ENCODE measurements at places on chromosomes 4 and X.

GRCh38 chr4:22850055-22850454 lies 157.3 kb downstream of the GBA3 start:
- DNase-seq = no peak

GRCh38 chrX:154366666-154367055 lies 7.8 kb downstream of the FLNA start:
- DNase-seq = peak; percentile 50

DNA sequence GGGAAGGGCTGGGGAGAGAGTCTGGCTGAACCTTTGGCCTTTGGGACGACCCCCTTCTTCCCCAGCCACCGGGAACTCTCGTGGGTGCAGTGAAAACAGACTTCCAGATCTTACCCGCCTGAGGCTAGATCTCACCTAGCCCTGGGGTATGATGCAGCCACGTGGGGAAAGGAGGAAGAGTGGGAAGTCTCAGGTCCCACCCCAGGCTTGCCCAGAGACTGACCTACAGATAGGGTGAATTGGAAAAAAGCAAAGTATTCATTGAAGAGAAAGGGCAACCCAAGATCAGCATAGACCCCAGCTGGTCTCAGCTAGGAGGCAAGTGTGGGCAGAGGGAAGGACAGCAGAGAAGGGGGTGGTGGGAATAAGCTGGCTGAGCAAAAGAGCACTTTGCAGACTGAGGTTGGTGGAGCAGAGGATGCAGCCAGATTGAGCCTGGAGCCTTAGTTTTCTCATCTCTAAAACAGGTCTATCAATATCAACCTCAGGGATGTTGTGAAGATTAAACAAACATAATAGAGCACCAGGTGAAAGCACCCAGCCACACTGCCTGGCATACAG lies 4.2 kb upstream of the EFNB1 start:
- DNase-seq = no peak

DNA sequence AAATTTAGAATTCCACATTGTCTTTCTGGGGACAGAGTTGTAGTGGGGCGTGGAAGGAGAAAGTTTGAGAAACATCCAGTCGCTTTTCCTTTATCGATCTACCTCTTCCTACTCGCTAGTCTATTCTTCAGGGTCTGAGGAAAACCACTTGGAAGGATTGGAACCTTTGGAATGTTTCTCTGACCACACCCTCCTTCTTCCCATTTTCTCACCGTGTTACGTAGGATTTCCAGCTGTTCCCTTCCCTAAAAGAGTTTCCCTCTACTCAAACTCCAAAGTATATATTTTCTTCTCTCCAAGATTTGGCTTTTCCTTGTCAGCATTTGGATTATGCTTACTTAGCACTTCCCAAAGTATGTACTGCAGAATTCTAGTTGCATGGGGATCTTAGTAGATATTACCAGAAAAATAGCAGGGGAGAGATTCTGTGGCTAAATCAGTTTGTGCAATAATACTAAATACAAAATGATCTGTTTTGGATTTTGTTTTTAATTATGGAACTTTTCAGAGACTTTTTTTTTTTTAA lies 4.9 kb downstream of the ENPEP start:
- no peak for DNase-seq

GRCh38 chr4:170716868-170717267 lies 627.1 kb upstream of the AADAT start:
- no peak for DNase-seq

DNA sequence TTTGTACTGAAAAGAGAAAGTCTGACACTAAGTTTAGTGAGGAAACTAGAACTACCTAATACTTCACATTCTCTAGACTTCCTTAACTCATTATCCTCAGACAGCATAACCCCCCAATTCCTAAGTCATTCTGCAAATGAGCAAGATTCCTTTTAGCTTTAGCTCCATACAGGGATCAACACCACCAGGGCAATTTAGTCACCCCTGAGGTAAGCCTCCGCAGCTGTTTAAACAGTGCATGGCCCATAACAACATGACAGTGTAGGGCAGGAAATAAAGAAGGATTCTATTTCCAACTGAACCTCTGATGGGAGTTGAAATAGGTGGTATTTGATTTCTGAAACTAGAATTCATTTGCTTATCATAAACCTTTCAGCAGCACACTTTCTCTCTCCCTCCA lies 112.8 kb upstream of the DKK2 start:
- no peak for DNase-seq

GRCh38 chr4:36317721-36318120 lies 36.3 kb downstream of the DTHD1 start:
- DNase-seq = no peak

DNA sequence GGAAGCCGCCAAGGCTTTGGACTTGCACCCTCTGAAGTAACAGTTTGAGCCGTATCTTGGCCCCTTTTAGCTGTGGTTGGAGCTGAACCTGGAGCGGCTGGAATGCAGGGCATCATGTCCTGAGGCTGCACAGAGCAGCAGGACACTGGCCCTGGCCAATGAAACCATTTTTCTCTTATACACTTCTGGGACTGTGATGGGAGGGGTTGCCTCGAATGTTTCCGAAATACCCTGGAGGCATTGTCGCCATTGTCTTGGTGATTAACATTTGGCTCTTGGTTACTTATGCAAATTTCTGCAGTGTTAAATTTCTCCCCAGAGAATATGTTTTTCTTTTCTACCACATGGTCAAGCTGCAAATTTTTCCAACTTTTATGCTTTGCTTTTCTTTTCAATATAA lies 137.2 kb downstream of the MAGEC1 start:
- DNase-seq = no peak

DNA sequence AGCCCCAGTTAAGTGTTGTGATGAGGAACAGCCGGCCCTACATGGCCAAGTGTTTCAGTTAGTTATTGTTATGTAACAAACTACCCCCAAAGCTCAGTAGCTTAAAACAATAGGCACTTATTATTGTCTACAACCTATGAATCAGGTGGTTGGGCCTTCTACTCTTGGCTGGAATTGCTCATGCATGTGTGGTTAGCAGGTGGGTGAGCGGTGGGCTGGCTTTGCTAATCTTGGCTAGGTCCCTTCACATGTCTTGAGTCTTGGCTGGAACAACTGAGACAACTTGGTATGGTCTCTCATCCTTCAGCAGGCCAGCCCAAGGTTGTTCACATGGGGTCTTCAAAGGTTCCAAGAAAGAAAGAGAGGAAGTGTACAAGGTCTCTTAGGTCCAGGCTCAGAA lies 54.5 kb upstream of the CHRNA9 start:
- DNase-seq = no peak

DNA sequence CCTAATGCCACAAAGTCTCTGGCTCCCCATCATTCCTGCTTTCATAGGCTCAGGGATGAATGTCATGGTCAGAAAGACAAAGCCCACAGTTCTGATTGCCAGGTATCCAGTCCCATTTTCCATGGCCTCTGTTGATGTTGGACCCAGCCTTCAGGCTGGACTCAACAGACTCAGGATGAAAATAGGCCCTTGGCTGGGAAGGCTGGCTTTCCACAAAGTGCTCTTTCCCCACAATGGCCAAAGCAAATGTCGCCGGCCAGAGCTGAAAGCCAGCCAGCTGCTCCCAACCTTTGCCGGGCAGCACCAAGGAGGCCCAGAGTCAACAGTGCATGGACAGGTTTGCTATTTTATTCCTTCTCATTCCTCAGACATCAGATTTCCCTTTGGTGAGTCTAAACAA lies 430.1 kb upstream of the FGF16 start:
- DNase-seq = no peak

DNA sequence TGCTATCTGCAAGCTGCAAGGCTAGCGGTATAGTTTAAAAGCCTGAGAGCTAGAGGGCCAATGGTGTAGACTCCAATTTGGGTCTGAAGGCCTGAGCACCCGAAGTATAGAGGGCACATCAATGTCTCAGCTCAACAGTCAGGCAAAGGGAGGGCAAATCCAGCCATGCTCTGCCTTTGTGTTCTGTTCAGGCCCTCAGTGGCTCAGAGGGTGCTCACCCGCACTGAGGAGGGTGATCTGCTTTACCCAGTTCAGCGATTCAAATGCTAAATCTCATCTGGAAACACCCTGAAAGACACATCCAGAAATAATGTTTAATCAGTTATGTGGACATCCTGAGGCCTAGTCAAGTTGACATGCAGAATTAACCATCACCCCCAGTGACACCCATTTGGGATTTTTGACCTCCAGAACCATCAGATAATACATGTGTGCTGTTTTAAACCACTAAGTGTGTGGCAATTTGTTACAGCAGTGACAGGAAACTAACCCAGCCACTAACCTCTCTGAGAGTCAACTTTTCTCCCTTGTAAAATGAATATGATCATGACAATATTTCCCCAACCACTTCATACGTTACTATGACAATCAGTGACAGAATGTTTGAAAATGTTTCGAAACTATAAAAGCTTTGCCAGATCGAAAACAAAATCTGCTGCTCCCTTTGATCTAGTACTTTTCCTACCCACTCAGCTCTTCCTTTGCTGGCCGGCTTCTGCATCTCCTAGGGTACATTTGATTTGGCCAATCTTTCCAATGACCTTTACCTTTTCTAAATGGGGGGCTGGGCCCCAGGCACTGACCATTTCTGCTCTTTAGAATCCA lies 8.4 kb upstream of the TBL1X start:
- DNase-seq = no peak

DNA sequence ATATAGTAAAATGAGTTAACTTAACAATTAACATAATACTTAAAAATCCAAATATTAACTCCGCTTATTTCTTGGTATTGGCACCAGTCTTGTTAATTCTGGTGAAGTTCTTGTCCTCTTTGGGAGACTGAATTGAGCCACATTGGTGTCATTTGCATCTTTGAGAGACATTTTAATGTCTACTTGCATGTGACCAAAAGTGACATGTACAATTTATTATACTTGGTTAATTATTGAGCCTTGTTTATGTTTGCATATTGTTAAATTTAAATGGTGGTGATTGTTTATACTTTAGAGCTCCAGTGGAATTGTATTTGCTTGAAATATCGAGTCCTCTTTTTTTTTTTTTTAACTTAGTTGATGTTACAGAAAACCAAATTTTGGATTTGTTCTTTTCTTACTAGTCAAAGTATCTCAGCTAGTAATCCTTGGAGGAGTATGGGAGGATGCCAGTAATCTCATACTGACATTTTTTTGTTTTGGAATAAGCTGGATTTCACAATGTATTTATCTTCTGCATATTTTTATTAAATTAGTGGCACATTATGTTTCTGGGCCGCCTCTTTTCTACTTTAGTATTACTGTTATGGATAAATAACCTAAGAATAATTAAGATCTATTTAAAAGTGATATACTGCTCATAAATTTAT lies 3.9 kb downstream of the SPCS3 start:
- no peak for DNase-seq

- DNase-seq = peak; percentile 2
Measured at GRCh38 chr4:104859601-104860237, 287.0 kb upstream of the TET2 start.

GRCh38 chr4:164753873-164754488 lies at the start of gene SMIM31:
Gene SMIM31, plus strand, starts transcription at chr4:164754131. Its CDS starts 16,313 bp downstream, at chr4:164770444.
- no peak for DNase-seq

DNA sequence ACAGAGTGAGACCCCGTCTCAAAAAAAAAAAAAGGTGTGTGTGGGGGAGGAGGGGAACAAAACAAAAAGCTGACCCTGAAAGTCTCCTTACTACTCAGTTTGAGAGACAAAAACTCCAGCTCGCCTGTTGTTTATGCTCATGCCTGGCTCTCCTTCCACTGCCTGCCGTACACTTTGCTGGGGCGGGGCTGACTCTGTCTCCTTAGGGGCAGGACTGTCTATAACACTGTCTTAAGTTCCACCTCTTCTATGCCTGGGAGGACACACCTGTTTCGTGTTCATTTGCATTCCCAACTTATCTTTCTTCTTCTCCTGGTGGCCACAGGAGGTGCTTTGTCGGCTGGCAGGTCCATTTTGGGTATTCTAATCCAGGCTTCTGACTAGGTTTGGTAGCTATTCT lies 81.4 kb downstream of the MTNR1A start:
- DNase-seq = no peak

DNA sequence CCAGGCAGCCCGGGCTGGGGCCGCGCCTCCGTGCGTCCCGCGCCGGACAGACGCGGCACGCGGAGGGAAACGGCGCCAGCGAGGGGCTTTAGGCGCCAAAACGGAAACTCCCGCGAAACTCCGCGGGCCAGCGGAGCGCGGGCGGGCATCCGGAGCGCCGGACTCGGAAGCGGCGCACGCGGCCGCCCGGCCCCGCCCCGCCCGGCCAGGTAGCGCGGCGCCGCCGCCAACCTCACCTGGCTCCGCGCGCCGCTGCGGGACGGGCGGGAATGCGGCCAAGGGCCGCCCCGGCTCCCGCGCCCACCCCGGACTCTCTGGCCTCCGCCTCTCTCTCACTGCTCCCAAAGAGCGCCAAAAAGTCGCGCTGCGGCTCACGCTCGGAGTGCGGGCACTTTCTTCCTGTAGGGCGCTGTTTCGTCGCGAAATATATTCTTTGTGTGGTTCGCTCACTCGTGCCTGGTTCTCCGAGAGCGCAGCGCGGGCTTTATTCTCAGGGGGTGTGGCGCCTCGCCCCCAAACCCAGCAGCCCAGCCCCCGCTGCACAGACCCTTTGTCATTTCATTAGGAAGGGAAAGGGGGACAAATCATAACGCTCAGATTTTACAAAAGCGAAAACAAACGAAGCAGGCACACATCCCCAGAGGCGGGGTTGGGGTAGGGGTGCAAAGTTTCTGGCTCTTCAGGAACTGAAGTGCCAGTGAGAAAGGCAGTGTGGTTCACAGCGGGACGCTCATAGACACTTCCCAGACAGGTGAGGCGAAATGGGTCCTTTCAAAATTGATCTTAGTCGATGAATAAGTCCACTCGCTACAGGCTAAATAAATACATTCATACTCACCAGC lies 961 bp upstream of the MBNL3 start:
- DNase-seq = no peak

- no peak for DNase-seq
Measured at GRCh38 chrX:139823806-139824205, 109.0 kb downstream of the ATP11C start.

DNA sequence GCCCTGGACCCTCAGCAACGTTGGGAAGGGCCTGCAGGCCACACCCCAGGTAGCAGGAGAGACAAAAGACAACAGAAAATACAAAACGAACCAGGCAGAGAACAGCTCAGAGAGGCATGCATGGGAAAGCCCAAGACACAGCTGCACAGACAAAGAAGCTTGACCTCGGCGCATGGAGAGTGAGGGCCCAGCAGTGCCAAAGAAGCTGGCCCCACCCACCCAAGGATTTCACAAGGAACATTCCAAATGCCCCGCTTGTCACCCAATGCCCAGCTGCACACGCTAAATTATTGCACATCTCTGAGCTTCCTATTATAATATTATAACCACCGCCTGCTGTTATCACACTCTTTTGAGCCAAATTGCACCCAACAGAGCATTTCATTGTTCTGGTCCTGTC lies 147.7 kb upstream of the TBL1X start:
- no peak for DNase-seq

- no peak for DNase-seq
Measured at GRCh38 chr4:61556277-61556676, 356.2 kb downstream of the ADGRL3 start.

- DNase-seq = no peak
Measured at GRCh38 chrX:148610328-148610698, 109.9 kb downstream of the AFF2 start.

- no peak for DNase-seq
Measured at GRCh38 chrX:134572816-134573682, 85.2 kb downstream of the PLAC1 start.

- DNase-seq = no peak
Measured at GRCh38 chrX:75989806-75990590, 182.9 kb upstream of the PBDC1 start.

Measured in amygdala (tissue), 56 donors.